ENCODE measurements at places on chromosomes 7 and 10. TPM values are rescaled to one million over a fixed set of nuclear protein-coding genes. Genes with fewer than 3 reads are reported as not detected.

COBL gene
- total RNA-seq: 52.3 TPM

TAX1BP1 gene
- 58.3 TPM for total RNA-seq

GNGT1 gene
- total RNA-seq: 0.44 TPM

VWA2 gene
- 1.6 TPM for total RNA-seq

TRIM4 gene
- total RNA-seq: 6.9 TPM

H2BK1 gene
- 0.97 TPM for total RNA-seq

MYH16 gene
- not detected for total RNA-seq

DNA sequence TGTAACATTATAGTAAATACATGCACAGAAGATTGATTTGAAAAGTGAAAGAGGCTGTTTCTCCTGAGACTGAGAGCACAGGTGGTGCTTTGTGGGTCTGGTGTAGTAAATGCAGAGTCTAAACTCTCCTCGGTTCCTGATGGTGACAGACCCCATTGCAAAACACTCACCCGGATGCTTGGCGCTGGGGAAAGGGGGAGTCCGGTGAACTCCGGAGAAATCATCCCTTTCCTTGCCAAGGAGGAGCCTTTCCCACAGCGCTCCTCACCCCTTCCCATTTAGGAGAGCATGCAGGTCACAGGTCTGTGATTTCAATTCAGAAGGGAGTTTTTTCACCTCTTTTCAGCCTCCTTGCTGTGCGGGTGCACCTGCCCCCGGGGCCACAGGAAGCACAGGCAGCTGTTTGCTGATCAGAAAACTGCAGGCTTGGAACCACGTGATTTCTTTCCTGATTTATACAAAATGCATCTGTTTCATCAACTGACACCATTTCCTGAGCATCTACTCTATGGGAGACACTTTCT lies 75.6 kb upstream of the LYZL2 start:
- peaks cover 8% of the 10 kb centered on the region for H3K4me1 ChIP-seq
- H3K36me3 ChIP-seq: no peaks in the 10 kb centered on the region
- no peak overlapping the region for H3K27ac ChIP-seq
- H3K4me3 ChIP-seq: no peak overlapping the region

- H3K4me1 ChIP-seq: no peaks in the 10 kb centered on the region
- no peak overlapping the region for H3K27ac ChIP-seq
- H3K36me3 ChIP-seq: peaks cover 4% of the 10 kb centered on the region
- H3K4me3 ChIP-seq: no peak overlapping the region
- no peak for DNase-seq
Observed at GRCh38 chr10:117768333-117769042, 225.9 kb downstream of the EMX2 start.

DNA sequence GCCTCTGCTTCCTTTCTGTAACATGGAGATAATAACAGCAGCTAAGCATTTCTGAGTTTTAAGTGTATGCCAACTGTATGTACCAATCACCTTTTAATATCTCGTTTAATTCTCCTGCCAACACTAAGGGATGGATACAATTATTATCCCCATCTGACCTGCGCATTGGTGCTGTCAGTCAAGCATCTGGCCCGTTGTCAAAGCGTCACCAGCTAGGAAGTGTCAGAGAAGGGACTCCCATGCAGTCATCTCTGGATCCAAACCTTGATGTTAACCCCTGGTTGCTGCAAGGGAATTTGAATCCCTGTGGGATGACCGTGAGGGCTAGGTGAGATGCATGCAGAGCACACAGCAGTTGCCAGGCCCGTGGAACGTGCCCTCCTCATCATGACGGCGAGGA lies 506.8 kb downstream of the SDK1 start:
- no peak overlapping the region for H3K27ac ChIP-seq
- H3K27me3 ChIP-seq: no peaks in the 10 kb centered on the region
- H3K36me3 ChIP-seq: no peaks in the 10 kb centered on the region
- H3K4me1 ChIP-seq: no peaks in the 10 kb centered on the region
- DNase-seq: no peak

DNA sequence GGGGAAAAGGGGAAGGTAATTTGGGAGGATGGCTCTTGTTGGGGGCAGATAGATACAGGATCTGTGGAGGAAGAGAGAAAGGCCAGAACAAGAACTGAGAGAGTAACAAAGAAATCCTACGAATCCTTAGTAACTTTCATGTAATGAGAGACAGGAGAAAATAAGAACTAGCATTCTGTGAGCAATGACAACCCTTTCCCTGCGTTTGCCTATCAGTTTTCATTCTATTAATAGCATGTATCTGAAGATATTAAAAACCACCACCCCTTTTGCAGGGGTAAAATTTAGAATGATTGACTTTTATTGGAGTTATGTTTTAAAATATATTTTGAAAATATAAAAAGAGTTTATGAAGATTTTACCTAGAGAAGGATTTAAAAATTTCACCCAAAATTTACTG lies 132.8 kb downstream of the ZEB1 start:
- DNase-seq: no peak
- H3K4me3 ChIP-seq: no peak overlapping the region
- H3K27me3 ChIP-seq: no peaks in the 10 kb centered on the region
- H3K4me1 ChIP-seq: no peaks in the 10 kb centered on the region
- peaks cover 7% of the 10 kb centered on the region for H3K36me3 ChIP-seq

- H3K27ac ChIP-seq: no peak overlapping the region
- H3K4me1 ChIP-seq: no peaks in the 10 kb centered on the region
- no peaks in the 10 kb centered on the region for H3K27me3 ChIP-seq
- H3K36me3 ChIP-seq: peaks cover 31% of the 10 kb centered on the region
Observed at GRCh38 chr10:119120413-119120867, 16.5 kb downstream of the DENND10 start.

- peaks cover 8% of the 10 kb centered on the region for H3K27me3 ChIP-seq
- DNase-seq: no peak
- H3K36me3 ChIP-seq: no peaks in the 10 kb centered on the region
- no peak overlapping the region for H3K4me3 ChIP-seq
Observed at GRCh38 chr10:133241501-133242205, 4.0 kb downstream of the VENTX start.

- no peak for DNase-seq
- H3K27me3 ChIP-seq: no peaks in the 10 kb centered on the region
- H3K4me3 ChIP-seq: no peak overlapping the region
- H3K27ac ChIP-seq: no peak overlapping the region
- no peaks in the 10 kb centered on the region for H3K36me3 ChIP-seq
- no peaks in the 10 kb centered on the region for H3K4me1 ChIP-seq
Observed at GRCh38 chr7:1108264-1108920, 20.5 kb downstream of the GPER1 start.

GRCh38 chr10:128300290-128300824 lies 174.1 kb upstream of the MKI67 start:
- DNase-seq: no peak
- peaks cover 14% of the 10 kb centered on the region for H3K36me3 ChIP-seq
- H3K4me1 ChIP-seq: no peaks in the 10 kb centered on the region
- no peak overlapping the region for H3K4me3 ChIP-seq
- no peak overlapping the region for H3K27ac ChIP-seq

DNA sequence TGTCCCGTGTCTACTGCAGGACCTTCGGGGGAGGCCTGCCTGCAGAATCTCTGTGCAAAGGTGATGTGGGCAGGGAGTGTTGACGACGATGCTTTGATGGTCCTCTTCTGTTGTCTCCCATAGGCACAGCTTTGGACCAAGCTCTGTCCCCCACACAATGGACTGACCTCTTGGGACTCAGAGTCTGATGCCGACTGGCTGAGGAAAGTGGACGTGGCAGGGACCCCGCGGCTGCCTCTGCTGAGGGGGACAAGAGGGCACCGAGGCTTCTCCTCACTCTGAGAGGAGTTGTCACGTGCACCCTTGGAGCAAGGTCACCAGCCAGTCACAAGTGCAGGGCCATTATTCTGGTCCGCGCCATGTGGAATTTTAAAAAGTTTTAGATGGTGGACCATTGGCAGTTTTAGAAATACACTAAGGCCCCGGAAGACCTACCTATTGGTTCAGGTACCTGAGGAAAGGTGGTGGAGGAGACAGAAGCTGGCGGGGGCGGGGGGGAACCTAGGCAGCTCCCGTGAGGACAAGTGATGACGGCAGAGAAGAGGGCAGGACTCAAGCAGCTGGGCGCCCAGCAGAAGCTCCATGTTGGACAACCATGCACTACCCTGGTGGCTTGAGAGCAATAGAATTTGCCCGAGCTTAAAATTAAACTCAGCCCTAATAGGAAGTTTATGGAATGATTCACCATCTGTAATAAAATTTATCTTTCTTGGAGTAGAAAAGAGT lies 331.4 kb downstream of the PTPRN2 start:
- H3K27me3 ChIP-seq: no peaks in the 10 kb centered on the region
- no peak for DNase-seq
- no peaks in the 10 kb centered on the region for H3K4me1 ChIP-seq
- H3K27ac ChIP-seq: no peak overlapping the region
- H3K4me3 ChIP-seq: no peak overlapping the region

DNA sequence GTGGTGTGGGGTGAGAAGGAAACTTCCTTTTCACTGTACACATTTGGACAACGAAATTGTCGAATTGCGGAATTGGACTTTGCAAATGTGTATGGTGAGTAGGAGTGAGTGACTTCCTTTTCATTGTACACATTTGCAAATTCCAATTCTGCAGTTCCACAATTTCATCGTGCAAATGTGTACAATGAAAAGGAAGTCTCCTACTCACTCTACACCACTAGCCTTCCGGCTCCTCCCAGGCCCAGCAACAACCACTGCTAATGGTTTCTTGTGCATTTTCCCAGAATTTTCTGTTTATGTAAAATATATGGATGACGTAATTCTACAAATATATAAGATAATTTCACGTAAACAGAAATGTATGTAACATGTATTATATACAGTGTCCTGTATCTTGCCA lies 118.5 kb downstream of the ARL4A start:
- no peak for DNase-seq
- no peak overlapping the region for H3K4me3 ChIP-seq
- H3K27me3 ChIP-seq: no peaks in the 10 kb centered on the region
- H3K4me1 ChIP-seq: peaks cover 3% of the 10 kb centered on the region
- H3K36me3 ChIP-seq: no peaks in the 10 kb centered on the region
